ENCODE measurements at places on chromosomes 3 and 15.

- no peak for DNase-seq
Observed at GRCh38 chr15:96889734-96890480, 559.4 kb downstream of the NR2F2 start.

- peak; percentile 55 for DNase-seq
Observed at GRCh38 chr3:106302451-106303221, 433.8 kb upstream of the CBLB start.

DNA sequence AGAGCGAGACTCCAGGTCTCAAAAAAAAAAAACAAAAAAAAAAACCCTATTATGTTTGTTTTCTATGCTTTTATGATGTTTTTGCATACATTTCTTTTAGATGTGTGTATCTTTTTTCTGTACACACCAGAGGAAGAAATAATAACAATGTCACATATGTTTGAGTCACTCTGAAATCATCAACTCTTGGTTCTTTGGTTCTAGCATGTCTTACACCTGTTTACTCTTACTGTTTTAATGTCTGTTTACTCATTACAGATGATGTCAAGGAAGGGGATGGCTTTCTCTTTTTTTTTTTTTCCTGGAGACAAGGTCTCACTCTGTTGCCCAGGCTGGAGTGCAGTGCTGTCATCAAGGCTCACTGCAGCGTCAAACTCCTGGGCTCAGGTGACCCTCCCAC, 24.1 kb downstream of the RHOA start:
- DNase-seq: no peak

DNA sequence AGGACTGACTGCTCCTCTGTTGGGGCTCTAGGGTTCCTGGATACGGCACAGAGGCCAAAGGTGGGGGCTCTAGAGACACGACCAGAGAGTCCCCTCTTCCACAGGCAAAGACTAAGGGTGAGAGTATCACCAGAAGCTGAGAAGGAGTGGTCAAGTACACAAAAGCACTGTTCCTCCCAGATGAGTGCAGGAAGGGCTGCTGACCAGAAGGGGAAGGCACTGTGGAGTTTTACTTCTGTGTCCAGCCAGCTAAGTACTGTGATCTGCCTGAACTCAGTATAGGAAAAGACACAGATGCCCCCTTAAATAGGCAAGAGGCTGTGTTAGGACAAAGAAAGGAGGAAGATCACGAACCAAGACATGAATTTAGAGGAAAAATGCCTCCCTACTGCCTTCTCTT, 11.7 kb downstream of the MRPS11 start:
- no peak for DNase-seq

DNA sequence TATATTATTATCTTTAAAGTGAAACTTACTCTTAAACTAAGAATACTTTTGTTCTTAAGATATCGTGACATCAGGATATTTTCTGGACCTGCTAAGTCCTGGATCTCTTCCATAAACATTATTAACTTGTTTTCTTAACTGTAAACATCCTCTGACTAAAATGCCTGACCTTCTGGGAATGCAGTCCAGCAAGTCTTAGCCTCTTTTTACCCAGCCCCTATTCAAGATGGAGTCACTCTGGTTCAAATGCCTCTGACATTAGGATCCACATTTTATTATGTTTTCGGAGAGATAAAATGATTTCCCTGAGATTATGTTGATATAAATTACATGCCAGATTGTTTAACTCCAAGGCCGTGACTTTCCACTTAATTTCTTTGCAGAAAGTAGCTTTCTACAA, 37.6 kb downstream of the OSTN start:
- no peak for DNase-seq

DNA sequence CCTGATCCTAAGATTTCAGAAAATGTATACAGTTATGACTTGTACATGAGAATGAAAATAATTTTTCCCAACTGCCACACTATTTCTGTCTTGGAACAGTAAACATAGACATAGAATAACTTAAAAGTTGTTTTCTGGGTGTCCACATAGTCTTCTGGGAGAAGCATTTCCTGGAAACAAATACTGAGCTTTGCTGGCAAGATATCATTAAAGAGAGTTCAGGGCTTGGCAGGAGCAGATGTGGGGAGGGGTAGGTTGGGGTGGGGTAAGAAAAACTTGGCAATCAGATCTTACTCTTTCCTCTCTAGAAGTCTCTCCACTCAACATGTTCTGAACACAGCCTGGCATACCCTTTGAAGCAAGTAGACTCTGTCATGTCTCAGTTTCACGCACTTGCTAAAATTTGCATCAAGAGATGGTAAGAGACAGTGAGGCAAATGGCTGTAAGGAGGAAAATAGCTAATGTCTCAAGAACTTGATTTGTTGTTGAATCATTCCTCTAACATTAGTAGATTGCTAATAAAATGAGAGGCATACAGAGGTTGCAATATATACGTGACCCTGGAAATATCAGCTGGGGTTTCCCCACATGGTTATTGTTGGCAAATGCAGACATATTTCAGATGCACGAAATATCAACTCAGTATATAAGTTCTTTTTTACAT, 27.3 kb upstream of the ABI3BP start:
- no peak for DNase-seq

DNA sequence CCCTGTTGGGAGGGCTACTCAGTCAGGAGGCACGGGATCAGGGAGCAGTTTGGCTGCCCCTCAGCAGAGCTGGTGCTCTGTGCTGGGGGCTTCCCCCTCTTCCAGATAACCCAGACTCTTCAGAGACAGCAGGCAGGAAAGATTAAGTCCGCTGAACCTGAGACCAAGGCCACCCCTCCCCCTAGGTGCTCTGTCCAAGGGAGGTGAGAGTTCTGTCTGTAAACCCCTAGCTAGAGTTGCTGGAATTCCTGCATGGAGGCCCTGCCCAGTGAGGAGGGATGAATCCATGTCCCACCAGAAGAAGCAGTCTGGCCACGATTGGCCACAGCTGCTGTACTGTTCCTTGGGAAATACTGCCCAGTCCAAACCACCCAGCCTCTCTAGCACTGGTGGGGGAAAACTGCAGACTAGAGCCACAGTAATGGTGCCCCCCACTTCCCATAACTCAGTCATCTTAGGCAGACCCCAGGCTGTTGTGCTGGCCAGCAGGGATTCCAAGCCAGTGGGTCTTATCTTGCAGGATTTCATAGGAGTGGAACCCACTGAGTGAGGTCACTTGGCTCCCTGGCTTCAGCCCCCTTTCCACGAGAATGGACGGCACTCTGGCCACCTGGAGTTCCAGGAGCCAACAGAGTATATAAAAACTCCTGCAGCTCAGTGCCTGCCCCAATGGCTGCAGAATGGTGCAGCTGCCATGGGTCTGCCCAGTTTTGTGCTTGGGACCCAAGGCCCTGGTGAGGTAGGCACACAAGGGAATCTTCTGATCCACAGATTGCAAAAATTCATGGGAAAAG, 42.9 kb downstream of the NPAP1 start:
- no peak for DNase-seq

Data from activated naive CD4-positive, alpha-beta T cell treated with anti-CD3 and anti-CD28 coated beads for 36 hours (primary cell).